Hypothalamus (tissue), 51 donors: ENCODE measurements at places on chromosomes 4 and X.

- DNase-seq: no peak
These were observed 1.6 kb downstream of the CCNA2 start for GRCh38 chr4:121822047-121822446.

- no peak for DNase-seq
These were observed 42.6 kb downstream of the ADGRA3 start for GRCh38 chr4:22473268-22473667.

GRCh38 chr4:14196131-14196530, 568.6 kb upstream of the BOD1L1 start:
- DNase-seq: peak; percentile 10

DNA sequence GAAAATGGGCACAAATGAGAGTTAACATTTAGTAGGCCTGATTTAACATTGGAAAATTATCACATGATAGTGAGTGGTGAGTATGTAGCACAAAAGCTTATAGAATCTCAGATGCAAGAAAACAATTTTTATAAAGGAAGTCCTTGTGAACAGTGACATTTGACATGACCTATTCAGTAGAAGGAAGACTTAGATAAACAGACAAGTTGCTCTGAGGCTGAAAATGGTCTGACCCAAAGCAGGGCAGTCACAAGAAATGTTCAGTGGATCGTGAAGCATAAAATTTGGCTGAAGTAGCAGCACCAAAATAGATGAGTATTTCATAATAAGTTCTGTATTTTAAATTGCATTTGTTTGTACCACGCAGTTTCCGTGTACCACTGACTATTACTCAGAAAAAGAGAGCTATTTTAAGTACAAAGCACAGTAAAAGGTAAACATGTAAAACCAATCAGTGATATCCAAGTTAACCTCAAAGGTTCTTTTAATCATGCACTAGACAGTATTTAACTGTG, 605.7 kb upstream of the PABPC4L start:
- DNase-seq: no peak

DNA sequence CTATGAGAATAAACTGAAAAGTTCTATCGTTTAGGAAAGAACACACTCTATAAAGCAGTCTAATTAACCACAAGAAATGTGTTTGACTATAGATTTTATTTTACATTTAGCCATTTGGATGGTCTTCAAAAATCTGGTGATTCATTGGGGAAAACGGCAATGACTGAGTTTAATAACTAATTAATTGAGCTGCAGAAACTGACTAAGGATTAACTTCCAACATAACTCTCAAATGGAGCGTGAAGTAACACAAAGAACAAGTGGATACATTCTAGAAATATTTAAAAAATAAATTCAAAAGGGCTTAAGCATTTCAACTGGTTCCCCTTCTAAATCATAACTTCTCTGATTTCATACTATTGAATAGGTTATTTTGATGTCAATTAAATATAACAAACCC, 1582.4 kb downstream of the PCDH18 start:
- DNase-seq: no peak

DNA sequence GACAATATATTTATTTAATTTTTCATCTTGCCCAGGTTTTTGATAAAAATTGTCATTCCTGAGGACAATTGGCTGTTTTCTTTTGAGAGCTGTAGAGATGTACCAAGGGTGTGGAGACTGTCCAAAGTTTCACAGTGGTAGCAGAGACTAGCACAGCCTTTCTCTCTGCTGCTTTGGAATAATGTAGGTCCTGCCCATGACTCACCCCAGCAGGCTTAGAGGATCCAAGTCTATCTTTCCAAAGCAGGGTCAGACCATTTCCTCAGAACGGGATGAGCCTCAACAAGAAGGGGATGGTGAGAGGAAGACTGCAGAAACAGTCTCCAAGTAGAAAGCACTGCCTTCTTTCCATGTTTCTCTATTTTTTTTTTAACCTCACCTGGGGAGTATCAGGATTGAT, 131.5 kb upstream of the RPL34 start:
- DNase-seq: no peak

- no peak for DNase-seq
These were observed 107.0 kb downstream of the IQCM start for GRCh38 chr4:149708513-149709130.

DNA sequence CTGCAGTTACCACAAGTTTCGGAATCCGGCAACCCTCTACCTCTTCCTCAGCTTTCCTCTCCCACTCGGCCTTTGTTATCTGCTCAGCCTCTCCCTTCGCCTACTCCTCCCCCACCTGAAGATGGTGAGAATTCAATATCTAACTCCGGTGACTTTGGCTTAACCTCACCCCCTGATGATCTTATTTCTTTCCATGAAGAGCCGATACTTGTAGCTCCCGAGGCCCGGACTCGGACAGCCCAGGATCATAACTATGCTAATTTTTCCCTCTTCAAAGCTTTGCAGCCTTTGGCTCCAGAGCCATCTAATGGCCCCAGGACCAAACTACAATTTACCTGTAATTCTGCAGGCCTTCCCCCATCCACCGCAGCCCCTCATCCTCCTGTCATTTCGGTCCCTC, 32.0 kb upstream of the MGST2 start:
- no peak for DNase-seq

DNA sequence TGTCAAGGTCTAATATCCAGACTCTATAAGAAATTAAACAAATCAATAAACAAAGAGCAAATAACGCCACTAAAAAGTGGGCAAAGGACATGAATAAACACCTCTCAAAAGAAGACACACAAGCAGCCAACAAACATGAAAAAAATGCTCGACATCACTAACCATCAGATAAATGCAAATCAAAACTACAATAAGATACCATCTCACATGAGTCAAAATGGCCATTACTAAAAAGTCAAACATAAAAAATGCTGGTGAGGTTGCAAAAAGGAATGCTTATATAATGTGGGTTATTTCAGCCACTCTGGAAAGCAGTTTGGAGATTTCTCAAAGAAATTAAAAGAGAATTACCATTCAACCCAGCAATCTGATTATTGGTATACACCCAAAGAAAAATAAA, 481.1 kb downstream of the STPG2 start:
- no peak for DNase-seq

DNA sequence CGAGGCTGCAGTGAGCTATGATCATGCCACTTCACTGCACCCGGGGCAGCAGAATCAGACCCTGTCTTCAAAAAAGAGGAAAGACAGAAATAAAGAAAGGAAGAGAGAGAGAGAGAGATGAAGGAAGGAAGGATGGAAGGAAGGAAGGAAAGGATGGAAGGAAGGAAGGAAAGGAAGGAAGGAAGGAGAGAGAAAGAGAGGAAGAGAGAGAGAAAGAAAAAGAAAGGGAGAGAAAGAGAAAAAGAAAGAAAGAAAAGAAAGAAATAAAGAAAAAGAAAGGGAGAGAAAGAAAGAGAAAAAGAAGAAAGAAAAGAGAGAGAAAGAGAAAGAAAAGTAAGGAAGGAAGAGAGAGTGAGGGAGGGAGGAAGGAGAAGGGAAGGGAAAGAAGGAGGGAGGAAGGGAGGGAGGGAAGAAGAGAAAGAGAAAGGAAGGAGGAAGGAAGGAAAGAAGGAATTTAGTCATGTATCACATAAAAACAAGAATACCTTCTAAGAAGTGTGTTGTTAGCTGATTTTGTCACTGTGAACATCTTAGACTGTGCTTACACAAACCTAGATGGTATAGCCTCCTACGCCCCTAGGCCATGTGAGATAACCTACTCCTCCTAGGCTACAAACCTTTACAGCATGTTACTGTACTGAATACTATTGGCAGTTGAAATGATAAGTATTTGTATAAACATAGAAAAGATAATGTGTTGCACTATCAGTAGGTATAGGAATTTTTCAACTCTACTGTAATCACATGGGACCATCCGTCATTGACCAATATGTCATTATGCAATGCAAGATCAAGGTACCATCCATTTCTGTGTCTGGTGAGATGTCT, 17.4 kb upstream of the AFF1 start:
- no peak for DNase-seq

DNA sequence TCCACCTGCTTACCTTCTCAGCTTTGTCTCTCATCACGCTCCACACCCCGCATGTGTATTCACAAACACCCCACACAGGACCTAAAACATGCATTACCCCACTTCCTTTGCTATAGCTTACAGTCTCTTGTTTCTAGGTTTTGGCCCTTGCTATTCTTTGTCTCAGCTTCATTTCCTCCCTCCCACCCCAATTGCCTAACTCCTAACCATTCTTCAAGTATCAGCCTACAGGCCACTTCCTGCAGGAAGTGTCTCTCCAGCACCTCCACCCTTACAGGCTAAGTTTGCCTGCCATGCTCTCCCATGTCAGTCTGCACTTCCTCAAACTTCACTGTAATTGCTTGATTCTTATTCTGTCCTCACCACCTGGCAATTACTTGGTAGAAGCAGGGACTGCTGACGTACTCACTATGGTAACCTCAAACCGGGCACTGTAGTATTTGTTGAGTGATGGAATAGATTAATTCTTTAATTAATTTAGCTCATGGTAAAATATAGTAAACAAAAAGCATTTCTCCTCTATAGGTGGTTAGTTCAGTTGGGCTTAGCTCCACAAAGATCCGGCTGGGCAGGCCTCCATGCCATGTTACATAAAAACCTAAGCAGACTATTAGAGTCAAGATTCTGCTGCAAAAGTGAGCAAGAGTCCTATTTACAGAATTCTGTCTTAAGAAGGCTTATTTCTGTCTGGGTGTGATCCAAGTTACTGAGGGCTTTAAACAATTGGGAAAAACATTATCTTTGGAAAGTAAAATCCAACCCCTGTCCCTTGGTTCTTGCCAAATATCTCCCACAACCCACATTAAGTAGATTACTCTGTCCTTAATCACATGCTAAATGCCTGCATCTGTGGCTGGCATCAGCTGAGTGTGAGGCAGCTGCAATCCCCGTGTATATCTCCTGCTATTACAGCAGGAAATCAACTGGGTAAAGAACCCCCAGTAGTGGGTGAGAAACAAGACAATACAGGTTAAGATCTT, 124.7 kb upstream of the CPEB2 start:
- DNase-seq: no peak

- DNase-seq: no peak
These were observed 28.4 kb downstream of the ZNF185 start for GRCh38 chrX:152926279-152926678.

DNA sequence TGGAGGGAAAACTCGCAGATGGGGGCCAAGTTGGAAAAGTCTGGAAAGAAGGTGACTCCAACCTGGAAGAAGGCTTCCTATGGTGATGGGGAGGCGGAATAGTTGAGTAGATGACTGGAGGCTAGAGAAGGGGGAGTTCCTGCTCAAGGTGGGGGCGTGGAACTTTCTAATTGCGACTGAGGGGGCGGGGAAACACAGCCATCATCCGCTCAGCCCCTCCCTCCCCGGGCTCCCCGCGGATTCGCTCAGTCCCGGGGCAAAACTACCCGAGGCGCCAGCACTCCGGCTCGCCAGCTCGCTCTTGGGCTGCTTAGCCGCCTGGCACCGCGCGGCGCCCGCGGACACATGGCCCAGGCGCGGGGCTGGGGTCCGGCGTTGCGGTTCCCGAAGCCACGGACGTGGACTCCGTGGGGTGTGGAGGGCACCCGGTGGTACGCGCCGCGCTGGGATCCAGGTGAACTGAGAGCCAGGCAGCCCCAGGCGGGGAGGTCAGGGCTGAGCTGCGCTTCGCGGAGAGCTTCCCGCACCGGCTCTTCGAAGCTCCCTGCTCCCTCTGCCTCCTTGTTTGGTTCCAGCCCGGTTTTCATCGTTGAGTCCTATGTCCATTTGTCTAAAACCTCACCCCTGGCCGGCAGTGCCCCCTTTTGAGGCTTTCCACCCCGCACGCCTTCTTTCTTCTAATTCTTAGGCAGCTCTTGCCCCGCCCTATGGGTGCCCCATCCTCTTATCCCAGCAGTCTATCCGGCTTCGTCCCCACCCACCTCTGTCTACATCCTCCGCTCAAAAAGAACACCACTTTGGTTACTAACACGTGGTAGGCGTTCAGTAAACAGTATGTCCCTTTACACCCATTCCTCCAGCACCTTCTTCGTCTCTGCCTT, 38.9 kb downstream of the STARD8 start:
- no peak for DNase-seq

DNA sequence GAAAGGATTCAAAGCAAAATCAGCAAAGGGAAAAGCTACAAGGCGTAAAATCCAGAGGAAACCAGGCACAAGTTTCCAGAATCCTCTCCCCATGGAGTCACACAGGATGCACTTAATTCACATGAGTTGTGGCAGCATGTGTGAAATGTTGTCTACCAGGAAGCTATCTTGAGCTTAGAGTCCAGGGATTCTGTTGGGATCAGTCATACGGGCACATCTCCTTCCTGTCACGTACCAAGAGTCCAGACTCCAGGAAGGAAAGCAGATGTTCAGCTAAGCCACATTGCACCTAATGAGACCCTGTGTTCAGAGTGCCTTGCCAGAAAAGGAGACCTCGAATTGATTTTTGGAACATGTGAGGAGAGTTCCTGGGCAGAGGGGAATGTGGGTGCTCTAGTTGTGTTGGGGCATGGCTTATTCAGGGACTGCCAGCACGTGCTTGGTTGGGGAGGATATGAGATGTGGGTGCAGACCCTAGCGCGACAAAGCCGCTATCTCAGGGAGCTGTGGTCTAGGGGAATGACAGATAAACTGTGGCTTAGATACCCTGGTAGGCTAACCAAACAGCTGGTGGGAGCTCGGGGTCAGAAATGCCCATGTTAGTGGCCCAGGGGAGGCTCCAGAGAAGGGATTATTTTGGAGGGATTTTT, 70.0 kb downstream of the EVC start:
- DNase-seq: no peak

- DNase-seq: no peak
These were observed 673.6 kb upstream of the PITX2 start for GRCh38 chr4:111296466-111296865.

GRCh38 chrX:134460005-134460861, at the start of gene HPRT1:
Gene HPRT1, plus strand, starts transcription at chrX:134460165. Its CDS starts 147 bp downstream, at chrX:134460312.
- peak; percentile 75 for DNase-seq

- DNase-seq: no peak
These were observed 13.7 kb upstream of the ZNF185 start for GRCh38 chrX:152884171-152884570.

- DNase-seq: no peak
These were observed 230.0 kb downstream of the CAMK2D start for GRCh38 chr4:113531572-113531971.

- DNase-seq: no peak
These were observed 516.8 kb downstream of the INPP4B start for GRCh38 chr4:142329313-142329712.

GRCh38 chr4:182494103-182494502, 250.9 kb downstream of the TENM3 start:
- DNase-seq: no peak

- no peak for DNase-seq
These were observed 8.0 kb upstream of the PITX2 start for GRCh38 chr4:110630688-110631402.

- DNase-seq: no peak
These were observed 1890.7 kb upstream of the PCDH10 start for GRCh38 chr4:131258361-131258760.
